ENCODE measurements at places on chromosomes 3 and 15. TPM values are rescaled to one million over a fixed set of nuclear protein-coding genes. Genes with fewer than 3 reads are reported as not detected.

DNA sequence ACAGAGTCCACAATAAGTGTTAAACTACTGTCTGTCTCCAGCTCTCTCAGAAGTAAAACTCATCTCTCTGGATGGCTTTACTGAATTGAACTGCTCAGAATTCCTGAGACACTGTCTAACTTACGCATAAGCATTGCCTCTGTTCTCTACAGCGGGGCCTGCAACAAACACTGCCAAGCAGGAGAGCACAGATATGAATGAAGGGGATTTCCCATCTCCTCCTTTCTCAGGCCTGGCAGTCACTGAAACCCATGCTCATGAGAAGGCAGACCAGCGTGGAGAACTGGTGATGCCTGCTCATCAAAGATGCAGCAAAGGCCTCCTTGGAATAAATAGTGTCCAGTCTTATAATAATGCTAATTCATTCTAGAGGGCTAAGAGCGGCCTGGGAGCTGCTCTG is 10.3 kb downstream of the RASGRP1 start:
- no peak for DNase-seq

- peak; percentile 92 for DNase-seq
Measured at GRCh38 chr3:13022348-13023234, 50.6 kb downstream of the IQSEC1 start.

DNA sequence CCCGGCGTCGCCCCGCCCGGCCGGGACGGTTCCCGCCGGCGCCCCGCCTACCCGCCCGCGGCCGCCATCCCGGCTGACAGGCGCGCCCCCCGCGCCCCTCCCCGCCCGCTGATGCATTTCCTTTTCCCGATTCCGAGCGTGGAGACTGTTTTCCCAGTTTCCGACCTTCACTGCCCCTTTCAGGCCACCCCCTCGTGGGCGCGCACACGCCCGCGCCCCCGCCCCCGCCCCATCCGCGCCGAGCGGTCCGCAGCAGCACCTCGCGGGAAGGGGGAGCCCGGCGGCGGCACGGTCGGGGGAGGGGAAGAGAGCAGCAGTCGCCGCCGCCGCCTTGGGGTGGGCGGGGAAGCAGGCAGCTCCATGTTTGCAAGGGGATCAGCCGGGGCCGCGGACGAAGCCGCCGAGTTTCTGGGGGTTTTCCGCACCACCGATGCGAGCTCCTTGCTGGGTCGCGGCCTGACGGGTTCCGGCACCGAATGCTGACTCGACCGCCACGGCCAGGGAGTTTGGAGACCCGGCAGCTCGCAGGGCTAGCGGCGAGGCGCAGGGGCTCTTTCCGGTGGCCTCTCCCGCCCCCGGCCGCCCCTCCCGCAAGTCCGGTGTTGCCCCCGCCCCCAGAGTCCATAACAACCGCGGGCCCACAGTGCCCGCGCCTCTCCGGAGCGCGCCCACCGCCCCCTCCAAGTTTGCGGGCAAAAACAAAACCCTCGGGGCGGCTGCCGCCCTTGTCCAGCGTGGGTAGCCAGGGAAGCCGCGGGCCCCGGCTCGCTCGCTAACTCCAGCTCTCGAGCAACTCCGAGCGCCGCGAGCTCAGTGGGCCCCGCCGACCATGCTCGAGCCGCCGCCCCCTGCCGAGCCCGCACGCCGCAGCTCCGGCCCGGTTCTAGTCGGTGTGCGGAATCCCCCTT is 3.2 kb upstream of the SIN3A start:
- DNase-seq = peak; percentile 32

- DNase-seq = no peak
Measured at GRCh38 chr3:3031326-3031725, 78.8 kb downstream of the IL5RA start.

GRCh38 chr3:184259878-184260723 is 1.3 kb downstream of the CAMK2N2 start:
- DNase-seq = no peak

DNA sequence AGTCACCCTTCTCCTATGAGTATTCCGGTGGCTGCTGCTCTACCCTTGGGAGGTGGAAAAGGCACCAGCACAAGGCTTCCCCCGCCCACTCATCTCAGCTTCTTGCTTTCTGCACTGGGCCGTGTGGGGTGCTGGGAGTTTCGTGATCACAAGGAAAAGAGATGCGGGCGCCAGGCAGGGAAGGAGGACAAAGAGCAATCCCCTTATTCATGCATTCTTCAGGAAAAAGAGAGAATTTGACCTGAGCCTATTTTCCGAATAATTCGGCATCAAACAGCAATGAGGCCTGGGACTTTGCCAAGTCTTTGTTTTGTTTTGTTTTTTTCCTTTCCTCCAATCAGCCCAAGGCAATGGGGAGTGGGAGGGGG is 102.2 kb upstream of the LPP start:
- no peak for DNase-seq

- no peak for DNase-seq
Measured at GRCh38 chr3:129938140-129938930, 36.2 kb upstream of the TRH start.

Gene CCR8
- total RNA-seq = not detected

Gene GOLIM4
- total RNA-seq = 65.0 TPM

Gene SLC24A5
- not detected for total RNA-seq

Gene FBXO40
- 0.05 TPM for total RNA-seq

Gene SLC12A1
- total RNA-seq = not detected

Gene TNFAIP8L3
- total RNA-seq = 2.3 TPM

Gene SMCO1
- 0.14 TPM for total RNA-seq

Gene TMEM158
- total RNA-seq = 248 TPM

Gene TFG
- 59.5 TPM for total RNA-seq

Gene PLA2G4F
- not detected for total RNA-seq

Gene C3orf20
- not detected for total RNA-seq
